ENCODE measurements at places on chromosomes 16 and 17. TPM values are rescaled to one million over a fixed set of nuclear protein-coding genes. Genes with fewer than 3 reads are reported as not detected.

The TOM1L2 gene
- polyA plus RNA-seq: 3.7 TPM

The NXPH3 gene
- polyA plus RNA-seq: not detected

The PKD1 gene
- polyA plus RNA-seq: 7.4 TPM

The CLCN7 gene
- polyA plus RNA-seq: 102 TPM

The ZDHHC1 gene
- polyA plus RNA-seq: 0.33 TPM

The APOBR gene
- polyA plus RNA-seq: 0.14 TPM

The SCGB1C2 gene
- not detected for polyA plus RNA-seq

The ERI2 gene
- 1.5 TPM for polyA plus RNA-seq

The WSCD1 gene
- not detected for polyA plus RNA-seq

The SAMD14 gene
- 0.15 TPM for polyA plus RNA-seq

The SDR42E1 gene
- polyA plus RNA-seq: 2.2 TPM

The GRAPL gene
- polyA plus RNA-seq: 10.1 TPM

The PRR15L gene
- polyA plus RNA-seq: not detected

The CDK3 gene
- polyA plus RNA-seq: 0.71 TPM

The CFAP97D1 gene
- polyA plus RNA-seq: not detected

The SPDYE4 gene
- not detected for polyA plus RNA-seq

The WFDC1 gene
- not detected for polyA plus RNA-seq

The FBXW10B gene
- polyA plus RNA-seq: not detected

The ANKFN1 gene
- not detected for polyA plus RNA-seq
